ENCODE measurements at places on chromosomes 5 and 9. TPM values are rescaled to one million over a fixed set of nuclear protein-coding genes. Genes with fewer than 3 reads are reported as not detected.

GRCh38 chr9:95505717-95506427 lies 10.9 kb downstream of the PTCH1 start:
- DNase-seq = no peak

DNA sequence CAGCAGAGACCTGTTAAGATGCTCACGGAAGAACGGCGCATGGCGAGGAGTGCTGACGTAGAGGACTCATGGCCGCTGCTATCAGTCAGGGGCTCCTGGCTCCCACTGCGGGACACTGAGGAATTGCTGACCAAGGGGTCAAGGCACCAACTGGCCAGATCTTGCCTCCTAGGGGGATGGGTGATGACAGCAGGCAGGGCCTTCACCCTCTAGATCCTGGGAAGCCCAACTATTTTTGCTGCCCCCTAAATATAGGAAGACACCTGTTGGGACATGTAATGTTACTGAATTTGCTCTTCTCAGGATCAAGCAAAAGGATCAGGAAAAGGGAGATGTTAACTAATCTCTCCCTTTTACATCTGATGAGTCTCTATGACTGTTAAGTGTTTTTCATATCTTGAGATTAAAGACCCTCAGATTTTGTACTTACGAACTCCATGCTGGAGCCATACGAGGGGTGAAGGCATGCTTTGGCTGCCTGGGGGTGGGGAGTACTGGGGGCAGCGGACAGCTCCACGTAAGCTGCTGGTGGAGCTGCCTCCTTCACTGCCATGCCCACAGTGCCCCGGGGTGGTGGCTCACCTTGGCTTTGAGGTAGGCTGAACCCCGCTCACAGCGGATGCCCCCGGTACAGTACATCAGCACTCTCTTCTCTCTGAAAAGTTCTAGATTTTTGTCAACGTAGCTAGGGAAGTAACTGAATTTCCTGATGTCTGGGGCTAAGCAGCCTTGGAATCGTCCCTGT lies 28.1 kb downstream of the TSTD2 start:
- DNase-seq = no peak

Gene LCN12
- total RNA-seq = 1.4 TPM

Gene APBA1
- 0.20 TPM for total RNA-seq

DNA sequence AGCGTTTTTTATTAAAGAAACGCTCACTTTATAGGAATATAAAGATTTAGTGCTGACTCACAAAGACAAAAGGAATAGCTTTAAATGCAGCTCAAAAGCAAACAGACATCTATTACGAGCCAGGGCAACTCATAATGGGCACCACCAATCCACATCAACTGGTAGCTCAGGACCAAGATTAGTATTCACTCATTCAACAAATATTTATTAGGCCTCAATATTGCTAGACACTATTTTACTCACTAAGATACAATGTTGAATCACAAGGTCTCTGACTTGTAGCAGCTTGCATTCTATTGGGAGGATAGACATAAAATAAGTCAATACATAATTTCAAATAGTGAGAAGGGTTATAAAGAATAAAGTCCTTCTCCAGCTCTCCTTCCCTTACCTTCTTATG lies 8.0 kb upstream of the MAN2A1 start:
- DNase-seq = no peak

DNA sequence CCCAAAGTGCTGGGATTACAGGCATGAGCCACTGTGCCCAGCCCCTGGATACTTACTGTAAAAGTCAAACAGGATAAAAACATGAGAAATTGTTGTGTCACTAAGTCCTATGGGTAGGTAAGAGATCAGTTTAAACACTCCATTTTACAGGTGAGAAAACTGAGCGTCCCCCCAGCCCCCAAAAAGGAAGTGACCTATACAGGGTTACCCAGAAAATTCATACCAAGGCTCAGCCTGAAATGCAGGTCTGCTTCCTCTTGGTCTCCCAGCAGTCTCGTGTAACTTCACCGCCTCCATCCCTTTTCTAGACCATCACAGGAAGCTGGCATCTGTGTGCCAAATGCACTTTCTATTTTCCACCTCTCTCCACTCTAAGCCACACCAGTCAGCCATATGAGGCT lies 57.2 kb downstream of the TMOD1 start:
- peak; percentile 26 for DNase-seq

DNA sequence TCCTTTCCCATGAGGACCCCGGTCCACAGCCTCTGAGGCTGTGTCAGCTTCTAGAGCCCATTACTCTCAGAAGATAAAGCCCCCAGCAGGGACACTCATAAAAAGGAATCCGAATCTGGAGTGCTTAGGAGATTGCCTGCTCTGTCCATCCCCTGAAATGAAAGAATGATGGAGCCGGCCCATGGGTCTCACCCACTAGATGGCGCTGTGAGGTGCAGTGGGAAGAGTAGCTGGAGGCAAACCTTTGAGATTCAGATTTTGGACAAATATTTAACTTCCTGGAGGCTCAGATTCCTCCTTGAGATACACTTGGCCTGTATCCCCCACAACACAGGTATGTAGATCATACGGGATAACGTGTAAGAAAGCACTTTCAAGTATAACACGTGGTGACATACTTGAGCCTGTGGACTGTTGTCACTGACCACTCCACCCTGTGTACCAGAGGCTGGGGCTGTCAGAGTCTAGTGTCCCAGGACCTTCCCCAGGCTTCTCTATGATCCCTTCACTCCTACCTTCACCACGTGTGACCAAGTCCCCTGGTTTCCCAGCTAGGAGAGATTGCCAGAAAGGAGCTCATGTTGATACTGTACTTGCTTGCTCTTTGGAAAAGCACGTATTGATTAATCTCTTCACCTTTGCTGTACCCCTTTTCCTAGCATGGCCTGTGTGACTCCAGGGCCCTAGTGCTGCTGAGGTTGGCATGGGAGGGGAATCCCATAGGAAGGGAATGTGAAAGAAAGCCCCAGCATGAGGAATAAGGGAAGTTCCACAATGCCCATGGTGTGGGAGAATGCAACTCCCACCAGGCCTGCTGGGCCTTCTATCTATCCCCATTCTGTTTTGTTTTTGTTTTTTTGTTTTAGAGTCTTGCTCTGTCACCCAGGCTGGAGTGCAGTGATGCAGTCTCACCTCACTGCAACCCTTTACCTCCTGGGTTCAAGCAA lies 32.1 kb downstream of the TRMO start:
- peak; percentile 27 for DNase-seq

GRCh38 chr9:4306066-4306776 lies 6.4 kb upstream of the GLIS3 start:
- no peak for DNase-seq

- no peak for DNase-seq
Observed at GRCh38 chr5:130836729-130837649, 328.1 kb downstream of the HINT1 start.

Gene TLN1
- total RNA-seq = 277 TPM

- DNase-seq = no peak
Observed at GRCh38 chr5:124454081-124454480, 292.4 kb downstream of the ZNF608 start.

Gene ZNF454
- 0.17 TPM for total RNA-seq

DNA sequence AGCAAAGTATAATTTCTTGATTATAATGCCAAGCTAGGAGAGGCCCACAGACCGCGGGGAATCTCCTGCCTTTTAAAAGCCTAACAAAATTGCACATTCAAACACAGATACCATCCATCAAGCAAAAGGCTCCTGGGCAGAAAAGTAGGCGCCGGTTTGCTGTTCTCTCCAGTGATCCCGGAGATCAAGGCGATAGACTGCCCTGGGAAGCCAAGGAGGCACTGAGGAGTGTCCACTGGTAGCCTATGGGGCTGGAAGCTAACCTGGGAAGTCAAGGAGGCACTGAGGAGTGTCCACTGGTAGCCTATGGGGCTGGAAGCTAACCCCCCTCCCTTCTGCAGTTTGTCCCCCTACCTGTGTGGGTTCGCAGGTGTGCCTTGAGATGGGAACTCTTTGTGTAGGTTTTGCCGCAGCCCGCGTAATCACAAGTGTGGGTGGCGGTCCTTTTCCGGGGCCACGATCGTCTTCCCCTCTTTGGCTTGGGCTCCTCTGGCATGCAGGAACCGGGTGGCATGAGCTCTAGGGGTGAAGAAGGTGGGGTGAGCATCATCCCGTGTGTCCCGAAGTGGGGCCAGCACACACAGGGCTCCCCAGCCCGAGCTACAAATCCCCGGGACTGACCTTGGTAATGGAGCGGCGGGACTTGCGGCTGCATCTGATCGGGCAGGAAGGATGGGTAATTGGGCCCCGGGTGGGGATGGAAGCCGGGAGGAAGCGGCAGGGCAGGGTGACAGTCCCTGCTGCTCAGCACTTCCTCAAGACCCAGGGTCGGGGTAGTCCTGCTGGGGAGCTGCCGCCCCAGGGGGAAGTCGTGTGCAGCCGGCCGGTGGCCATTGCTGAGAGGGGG lies 2.7 kb downstream of the KLF4 start:
- DNase-seq = no peak

Gene SLC34A3
- total RNA-seq = not detected

GRCh38 chr9:81826517-81826906 lies 101.7 kb upstream of the SPATA31D4 start:
- no peak for DNase-seq

Gene KDM3B
- total RNA-seq = 77.1 TPM

DNA sequence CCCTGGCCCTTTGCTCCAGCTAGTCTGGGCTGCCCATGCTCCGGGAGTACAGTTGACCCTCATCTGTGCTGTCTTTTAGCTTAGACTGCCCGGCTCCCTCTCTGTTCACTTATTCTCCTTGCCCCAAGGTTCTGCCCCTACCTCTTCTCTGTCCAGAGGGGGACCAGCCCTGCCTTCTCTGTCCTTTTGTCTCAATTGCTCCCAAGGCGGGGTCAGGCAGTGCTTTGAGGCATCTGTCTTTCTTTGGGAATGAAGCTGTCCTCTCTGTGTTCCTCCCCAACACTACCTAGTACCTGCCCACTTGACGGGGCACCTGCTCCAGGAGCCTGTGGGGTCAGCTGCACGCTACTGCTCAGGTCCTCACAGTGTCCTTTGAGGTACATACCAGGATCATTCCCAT lies 59.3 kb downstream of the PSD2 start:
- DNase-seq = no peak

Gene PCDHGA4
- not detected for total RNA-seq

- DNase-seq = no peak
Observed at GRCh38 chr5:129400395-129400983, 59.6 kb upstream of the ADAMTS19 start.

Gene SPATA24
- total RNA-seq = 4.4 TPM

Gene MARCOL
- not detected for total RNA-seq

GRCh38 chr5:52837591-52838001 lies 49.9 kb downstream of the ITGA1 start:
- no peak for DNase-seq

Gene SCGB3A2
- total RNA-seq = not detected

DNA sequence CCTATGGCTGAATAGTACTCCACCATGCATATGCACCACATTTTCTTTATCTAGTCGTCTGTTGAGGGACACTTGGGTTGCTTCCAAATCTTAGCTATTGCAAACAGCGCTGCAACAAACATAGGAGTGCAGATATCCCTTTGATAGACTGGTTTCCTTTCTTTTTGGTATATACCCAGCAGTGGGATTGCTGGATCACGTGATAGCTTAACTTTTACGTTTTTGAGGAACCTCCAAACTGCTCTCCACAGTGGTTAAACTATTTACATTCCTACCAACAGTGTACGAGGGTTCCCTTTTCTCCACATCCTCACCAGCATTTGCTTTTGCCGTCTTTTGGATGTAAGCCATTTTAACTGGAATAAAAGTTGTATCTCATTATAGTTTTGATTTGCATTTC lies 142.6 kb downstream of the TARS1 start:
- DNase-seq = no peak

DNA sequence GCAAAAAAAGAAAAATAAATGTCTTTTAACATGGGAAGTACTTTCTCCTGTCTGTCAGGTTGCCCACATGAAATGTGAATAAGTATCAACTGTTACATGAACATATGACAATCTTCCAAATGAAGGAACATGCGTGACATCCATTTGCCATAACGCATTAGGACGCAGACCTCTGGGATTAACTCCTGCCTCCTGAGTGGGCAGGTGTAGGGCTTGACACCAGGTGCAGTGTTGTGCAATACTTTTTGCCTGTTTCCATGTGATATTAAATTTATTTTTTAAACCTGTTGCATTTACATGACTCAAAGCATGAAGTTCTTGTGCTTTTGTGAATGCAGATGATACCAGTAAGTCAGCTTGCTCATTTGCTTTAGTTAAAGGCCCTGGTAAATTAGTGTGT lies 8.7 kb upstream of the TMEM141 start:
- DNase-seq = no peak

DNA sequence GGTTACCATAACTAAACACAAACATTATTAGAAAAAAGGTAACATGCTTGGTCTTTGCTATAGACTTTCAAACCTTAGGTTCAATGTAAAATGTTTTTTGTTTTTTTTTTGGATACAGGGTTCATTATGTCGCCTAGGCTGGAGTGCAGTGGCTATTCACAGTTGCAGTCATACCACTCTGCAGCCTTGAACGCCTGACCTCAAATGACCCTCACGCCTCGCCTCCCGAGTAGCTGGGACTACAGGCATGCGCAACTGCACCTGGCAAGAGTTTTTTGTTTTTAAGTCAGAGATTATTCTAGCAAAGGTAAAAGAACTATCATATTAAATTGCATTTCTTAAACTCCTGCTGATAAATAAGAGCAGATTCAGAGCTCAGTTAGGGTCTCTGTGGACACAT lies 55.1 kb upstream of the NR5A1 start:
- no peak for DNase-seq

GRCh38 chr9:76699971-76700370 lies 64.3 kb upstream of the PCA3 start:
- no peak for DNase-seq

DNA sequence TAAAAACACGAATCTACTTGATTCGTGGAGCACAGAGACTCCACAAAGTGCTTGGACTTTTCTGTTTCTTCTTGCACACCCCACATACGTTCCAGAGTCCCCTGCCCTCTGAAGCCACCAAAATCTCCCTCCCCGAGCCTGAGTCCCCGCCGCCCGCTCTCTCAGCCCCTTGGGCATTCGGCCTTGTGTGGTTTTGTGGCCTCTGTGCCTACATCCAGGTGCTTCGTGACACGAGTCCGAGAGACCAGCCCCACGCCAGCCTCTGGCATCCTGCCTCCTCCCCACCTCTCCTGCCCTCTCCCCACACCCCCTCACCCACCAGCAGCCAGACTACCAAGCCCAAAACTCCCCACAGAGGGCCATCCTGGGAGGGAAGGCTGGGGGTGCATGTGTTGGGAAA lies 87.8 kb upstream of the PPP1R26 start:
- no peak for DNase-seq

Gene RCL1
- 27.9 TPM for total RNA-seq

GRCh38 chr5:129461711-129462332 lies 1.7 kb downstream of the ADAMTS19 start:
- no peak for DNase-seq

- DNase-seq = no peak
Observed at GRCh38 chr5:148352696-148353095, 17.3 kb downstream of the SPINK9 start.

- DNase-seq = no peak
Observed at GRCh38 chr5:171459839-171460238, 40.4 kb downstream of the FGF18 start.

GRCh38 chr5:32258424-32258823 lies 54.3 kb downstream of the MTMR12 start:
- DNase-seq = no peak

GRCh38 chr9:113026200-113026599 lies 14.2 kb upstream of the ZNF883 start:
- DNase-seq = no peak

GRCh38 chr9:18660001-18660400 lies 186.0 kb downstream of the ADAMTSL1 start:
- no peak for DNase-seq

Data from CD4-positive, CD25-positive, alpha-beta regulatory T cell (primary cell).